ENCODE measurements at places on chromosomes 2 and 18. TPM values are rescaled to one million over a fixed set of nuclear protein-coding genes. Genes with fewer than 3 reads are reported as not detected.

GNLY gene
- total RNA-seq = 6.1 TPM

CD207 gene
- not detected for total RNA-seq

POMC gene
- total RNA-seq = 3.1 TPM

IL36G gene
- total RNA-seq = 7.3 TPM

TRABD2A gene
- 1.8 TPM for total RNA-seq

SOX11 gene
- not detected for total RNA-seq

DSG1 gene
- total RNA-seq = 60.2 TPM

LOXL3 gene
- 4.3 TPM for total RNA-seq

UNC80 gene
- total RNA-seq = 0.19 TPM

BOLL gene
- total RNA-seq = not detected

RUFY4 gene
- not detected for total RNA-seq

TBR1 gene
- not detected for total RNA-seq

POTEJ gene
- not detected for total RNA-seq

GMCL1 gene
- 11.9 TPM for total RNA-seq

CRYGD gene
- total RNA-seq = not detected

CIB4 gene
- total RNA-seq = not detected

STARD6 gene
- total RNA-seq = not detected

VWC2L gene
- total RNA-seq = not detected
